Fibroblast of lung (primary cell): ENCODE measurements at places on chromosomes 4 and X. TPM values are rescaled to one million over a fixed set of nuclear protein-coding genes. Genes with fewer than 3 reads are reported as not detected.

Gene SH3D19
- total RNA-seq, result 17.7 and 31.4 TPM in 2 replicates

Gene PPARGC1A
- 4.4 and 6.9 TPM in 2 replicates for total RNA-seq

Gene DAPP1
- not detected in 2 replicates for total RNA-seq

DNA sequence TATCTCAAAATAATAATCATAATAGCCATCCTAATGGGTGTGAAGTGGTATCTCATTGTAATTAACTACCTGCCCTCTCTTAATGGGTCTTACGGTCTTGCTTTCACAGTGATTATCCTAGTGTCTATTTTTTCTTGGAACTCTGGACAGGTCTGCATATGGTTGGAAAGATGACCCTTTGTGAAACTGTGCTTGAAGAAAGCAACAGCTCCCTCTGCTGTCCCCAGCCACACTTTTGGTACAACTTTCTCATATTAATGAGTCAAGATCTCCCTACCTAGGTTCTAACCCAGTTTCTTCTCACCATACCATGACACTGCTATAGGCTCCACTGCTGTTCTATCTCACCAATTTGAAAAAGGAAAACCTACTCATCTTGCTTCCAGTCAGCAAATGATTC is 2.4 kb downstream of the TFDP3 start:
- no peak overlapping the region for H3K4me3 ChIP-seq
- H3K27me3 ChIP-seq, result no peaks in the 10 kb centered on the region
- H3K27ac ChIP-seq, result no peak overlapping the region
- DNase-seq, result peak; percentile 11
- no peaks in the 10 kb centered on the region for H3K4me1 ChIP-seq

DNA sequence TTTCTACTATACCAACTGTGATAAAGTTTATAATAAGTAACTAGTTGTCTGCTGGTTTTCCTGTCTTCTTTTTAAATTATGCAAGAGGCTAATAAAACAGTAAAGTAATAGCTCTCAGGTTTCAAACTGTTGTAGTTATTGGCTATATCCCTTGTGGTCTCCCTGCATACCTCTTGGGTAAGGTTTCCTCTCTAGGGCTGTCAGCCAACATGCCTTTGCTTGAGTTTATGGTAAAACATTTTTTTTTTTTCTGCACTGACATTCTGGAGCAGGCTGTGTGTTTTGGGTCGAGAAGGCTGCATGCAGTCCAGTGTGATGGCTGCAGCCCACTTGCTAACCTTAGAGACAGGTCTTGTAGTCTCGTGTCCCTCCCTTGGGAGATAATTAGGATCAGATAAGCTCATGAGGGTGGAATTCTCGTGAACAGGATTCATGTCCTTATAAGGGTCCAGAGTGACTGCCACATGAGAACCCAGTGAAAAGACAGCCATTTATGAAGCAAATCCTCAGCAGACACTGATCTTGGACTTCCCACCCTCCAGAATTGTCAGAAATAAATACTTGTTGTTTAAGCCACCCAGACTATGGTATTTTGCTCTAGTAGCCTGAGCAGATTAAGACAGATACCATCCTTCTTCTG is 831.2 kb downstream of the CCSER1 start:
- H3K27me3 ChIP-seq, result no peaks in the 10 kb centered on the region
- no peak overlapping the region for H3K4me3 ChIP-seq
- H3K36me3 ChIP-seq, result no peaks in the 10 kb centered on the region
- DNase-seq, result peak; percentile 91
